ENCODE measurements at places on chromosomes 2 and 18.

DNA sequence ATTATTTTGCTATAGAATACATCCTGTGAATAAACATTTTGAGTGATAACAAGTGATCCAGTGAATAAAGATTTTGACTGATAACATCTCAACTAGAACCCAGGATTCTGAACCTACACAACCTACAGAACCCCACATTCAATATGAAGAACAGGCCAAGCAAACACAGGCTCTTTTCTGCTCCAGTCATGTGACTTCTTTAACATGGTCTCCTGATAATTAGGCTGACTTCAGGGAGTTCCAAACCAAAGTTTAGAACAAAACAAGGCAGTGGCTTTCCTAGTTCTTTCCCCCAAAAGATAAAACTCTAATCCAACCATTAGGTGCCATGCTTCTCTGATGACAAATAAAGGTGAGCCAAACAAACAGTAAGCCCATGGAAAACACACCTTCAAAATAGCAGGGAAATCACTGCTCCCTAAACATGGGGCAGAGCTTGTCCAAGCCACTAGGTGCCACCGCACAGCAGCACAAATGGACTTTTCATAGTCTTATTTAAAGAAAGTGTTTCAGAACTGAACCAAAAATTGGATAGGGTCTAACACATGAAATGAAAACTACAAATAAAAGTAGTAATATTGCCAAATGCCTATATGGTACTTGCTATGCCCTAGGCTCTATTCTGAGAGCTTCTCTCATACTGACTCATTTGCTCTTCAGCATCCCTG lies 95.3 kb downstream of the EVA1A start:
- no peak for DNase-seq

GRCh38 chr2:30248791-30249190 lies 17.5 kb downstream of the LBH start:
- DNase-seq: no peak

GRCh38 chr2:75047189-75047991 lies 88.9 kb downstream of the POLE4 start:
- DNase-seq: no peak

DNA sequence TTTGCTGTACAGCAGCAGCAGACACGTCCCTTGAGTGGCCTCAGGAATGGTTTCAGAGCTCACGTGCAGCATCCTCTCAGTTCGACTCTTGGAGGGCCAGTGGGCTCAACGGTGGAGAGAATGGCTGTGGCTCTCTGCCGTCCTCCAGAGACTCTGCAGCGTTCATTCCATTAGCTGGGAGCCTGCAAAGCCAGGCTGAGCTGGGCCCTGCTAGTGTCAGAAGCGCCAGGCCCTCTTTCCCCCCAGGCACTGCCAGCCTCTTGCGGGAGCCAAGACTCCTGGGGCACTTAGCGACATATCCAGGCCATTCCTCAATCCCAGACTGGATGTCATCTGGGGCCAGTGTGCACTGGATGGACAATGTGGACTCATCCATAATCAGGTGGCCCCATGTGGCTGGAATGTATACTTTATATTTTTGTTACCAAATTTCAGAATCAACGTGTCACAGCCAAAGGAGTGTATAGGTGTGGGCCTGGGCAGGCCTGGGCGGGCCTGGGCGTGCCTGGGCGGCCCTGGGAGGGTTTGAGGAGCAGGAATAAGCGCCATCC lies 125.1 kb upstream of the EPAS1 start:
- no peak for DNase-seq

GRCh38 chr2:143284087-143284675 lies 155.0 kb downstream of the ARHGAP15 start:
- peak; percentile 55 for DNase-seq

- no peak for DNase-seq
Measured at GRCh38 chr18:75697493-75697892, 270.0 kb upstream of the SMIM21 start.

DNA sequence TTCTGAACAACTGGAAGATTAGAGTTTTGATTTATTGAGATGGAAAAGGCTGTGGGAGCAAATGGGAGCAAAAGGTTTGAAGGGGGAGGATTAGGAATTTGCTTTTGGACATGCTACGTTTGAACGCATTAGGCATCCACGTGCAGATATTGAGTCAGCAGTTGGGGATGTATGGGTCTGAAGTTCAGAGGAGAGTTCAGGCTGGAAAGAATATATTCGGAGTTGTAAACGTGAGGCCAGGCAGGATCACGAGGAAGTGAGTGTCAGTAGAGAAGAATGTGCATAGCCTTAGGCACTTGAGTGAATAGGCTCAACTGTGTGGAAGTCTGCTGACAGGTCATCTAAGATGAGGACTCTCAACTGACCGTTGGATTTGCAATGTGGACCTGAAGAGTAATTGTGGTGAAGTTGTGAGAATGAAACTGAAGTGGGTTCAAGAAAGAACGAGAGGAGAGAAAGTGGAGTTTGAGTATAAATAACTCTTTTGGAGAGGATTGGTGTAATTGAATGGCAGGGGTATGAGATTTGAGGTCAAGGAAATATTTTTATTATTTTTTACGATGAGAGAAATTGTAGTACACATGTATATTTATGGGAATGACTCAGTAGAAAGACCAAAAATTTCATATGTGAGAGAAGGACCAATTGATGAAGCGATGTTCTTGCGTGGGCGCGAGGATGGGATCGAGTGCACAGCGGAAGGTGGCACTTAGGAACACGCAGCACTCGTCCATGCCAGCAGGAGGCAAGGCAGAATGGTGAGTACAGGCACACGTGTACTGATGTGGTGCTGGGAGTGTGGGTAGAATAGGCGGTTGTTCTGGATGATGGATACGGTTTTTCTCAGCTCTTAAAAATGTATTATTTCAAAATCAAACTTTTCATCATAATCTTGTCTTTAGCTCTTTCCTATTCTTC lies 40.5 kb upstream of the POLE4 start:
- DNase-seq: no peak

GRCh38 chr2:200364142-200364541 lies 57.6 kb downstream of the SPATS2L start:
- no peak for DNase-seq

DNA sequence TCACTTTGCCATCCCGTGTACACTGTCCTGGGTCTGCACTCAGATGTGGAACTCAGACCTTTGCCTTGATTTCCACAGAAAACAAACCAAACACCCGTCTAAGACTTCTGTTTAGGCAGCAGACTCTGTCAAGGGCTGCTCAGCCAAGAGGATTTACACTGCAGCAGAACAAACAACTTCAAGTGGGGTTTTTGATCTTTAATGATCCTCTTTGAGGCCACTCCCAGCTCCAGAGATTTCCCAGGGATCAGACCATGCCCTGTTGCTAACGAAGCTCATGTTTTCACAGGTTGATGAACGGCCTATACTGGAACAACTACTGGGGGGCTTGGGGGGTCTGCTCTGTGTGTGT lies 52.5 kb upstream of the LGALSL start:
- DNase-seq: no peak

DNA sequence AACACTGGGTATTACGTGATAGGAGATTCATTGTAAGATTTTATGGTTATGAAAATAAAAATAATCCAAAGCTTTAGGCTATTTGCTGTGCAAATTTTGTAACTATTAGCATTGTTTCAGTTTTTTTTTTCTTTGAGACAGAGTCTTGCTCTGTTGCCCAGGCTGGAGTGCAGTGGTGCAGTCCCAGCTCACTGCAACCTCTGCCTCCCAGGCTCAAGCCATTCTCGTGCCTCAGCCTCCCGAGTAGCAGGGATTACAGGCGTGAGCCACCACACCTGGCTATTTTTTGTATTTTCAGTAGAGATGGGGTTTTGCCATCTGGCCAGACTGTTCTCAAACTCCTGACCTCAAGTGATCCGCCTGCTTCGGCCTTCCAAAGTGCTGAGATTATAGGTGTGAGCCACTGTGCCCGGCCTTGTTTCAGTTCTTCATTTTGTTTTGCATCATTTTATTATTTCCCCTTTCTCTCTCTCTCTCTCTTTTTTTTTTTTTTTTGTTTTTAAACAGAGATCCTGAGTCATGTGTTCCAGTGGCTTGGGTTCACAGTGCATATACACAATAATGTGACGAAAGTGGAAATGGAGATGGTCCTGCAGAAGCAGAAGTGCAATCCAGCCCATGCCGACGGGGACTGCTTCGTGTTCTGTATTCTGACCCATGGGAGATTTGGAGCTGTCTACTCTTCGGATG lies 25.8 kb downstream of the CASP10 start:
- DNase-seq: no peak

- no peak for DNase-seq
Measured at GRCh38 chr2:120480346-120480902, 134.5 kb downstream of the INHBB start.

DNA sequence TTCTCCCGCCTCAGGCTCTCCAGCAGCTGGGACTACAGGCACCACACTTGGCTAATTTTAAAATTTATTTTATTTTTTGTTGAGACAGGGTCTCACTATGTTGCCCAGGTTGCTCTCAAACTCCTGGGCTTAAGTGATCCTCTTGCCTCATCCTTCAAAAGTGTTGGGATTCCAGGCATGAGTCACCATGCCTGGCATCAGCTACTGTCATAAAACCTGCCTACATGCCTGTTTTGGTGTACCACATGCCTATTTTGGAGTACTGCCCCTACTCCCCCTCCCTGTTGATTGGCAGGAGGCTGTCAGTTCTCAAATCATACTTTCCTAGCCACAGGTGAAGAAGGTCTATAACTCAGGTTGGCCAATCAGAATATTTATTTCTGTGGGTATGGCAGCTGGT lies 64.0 kb downstream of the CHST9 start:
- DNase-seq: no peak

GRCh38 chr2:48480526-48480925 lies 49.4 kb upstream of the STON1 start:
- DNase-seq: no peak

- DNase-seq: no peak
Measured at GRCh38 chr2:143685421-143686078, 556.3 kb downstream of the ARHGAP15 start.

DNA sequence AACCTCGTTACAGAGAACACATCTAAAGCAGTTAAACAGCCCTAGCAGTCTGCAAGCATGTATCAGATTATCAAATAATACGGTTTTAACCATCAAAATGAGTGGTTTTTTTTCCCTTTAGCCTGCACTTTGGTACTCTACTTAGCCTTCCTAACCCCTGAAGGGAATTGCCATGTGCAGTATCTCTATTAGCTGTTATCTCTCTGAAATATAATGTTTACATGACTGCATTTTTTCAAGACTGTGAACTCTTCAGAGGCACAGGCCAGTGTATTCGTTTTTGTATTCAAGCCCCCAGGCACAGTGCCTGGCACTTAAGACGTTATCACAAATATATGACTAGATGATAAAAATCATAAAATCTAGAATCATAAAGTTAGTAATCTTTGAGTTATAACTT lies 509.5 kb downstream of the PARD3B start:
- no peak for DNase-seq

DNA sequence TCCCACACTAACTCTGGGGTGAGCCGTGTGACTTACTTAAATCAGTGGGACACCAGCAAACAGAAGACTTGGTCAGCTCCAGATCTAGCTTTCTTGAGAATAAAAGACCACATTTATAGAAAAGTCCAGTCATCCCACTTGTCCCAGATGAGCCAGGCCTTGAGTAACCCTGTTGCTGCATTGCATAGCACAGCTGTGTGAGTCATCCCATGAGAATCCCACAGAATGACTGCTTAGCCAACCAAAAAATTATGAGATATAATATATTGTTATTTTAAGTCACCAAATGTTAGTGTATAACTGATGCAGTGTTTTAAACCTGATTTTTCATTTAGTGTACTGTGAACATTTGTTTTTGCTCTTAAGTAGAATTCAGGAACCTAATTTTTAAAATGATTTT lies 94.2 kb upstream of the FSHR start:
- no peak for DNase-seq

DNA sequence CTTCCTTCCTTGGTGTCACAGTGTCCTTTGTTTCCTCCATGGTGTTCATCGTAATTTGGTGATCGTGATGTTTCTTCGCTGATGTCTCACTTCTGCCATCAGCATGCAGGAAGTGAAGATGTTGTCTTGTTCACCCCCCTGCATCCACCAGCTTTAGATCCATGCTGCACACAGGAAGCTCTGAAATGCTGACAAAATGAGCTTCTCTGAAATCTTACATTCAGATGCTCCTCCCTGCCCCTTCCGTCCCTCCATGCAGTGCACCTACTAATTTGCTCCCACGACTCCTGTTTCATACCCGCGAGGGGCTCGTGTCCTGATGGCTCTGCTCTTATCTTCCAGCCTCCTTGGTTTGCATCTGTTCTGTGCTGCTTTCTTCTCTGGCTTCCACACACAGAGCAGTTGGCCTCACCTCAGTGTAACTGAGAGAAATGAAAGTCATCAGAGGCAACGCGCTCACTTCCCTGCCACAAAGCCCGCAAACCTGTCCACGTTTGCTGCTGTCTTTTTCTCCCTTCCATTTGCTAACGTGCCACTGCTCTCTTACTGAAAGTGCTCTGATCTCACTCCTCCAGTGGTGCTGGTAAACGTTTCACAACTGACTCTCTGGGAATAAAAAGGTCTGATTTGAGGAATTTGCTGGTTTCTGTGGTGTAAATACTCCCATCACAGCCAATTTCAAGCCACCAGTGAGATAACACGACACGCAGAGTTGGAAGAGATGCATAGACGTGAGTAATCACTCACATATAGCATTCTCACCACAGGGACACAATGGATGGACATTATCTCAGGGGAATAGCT lies 41.0 kb upstream of the MGAT4A start:
- peak; percentile 92 for DNase-seq

GRCh38 chr2:224638301-224638823 lies 53.2 kb upstream of the CUL3 start:
- DNase-seq: no peak

DNA sequence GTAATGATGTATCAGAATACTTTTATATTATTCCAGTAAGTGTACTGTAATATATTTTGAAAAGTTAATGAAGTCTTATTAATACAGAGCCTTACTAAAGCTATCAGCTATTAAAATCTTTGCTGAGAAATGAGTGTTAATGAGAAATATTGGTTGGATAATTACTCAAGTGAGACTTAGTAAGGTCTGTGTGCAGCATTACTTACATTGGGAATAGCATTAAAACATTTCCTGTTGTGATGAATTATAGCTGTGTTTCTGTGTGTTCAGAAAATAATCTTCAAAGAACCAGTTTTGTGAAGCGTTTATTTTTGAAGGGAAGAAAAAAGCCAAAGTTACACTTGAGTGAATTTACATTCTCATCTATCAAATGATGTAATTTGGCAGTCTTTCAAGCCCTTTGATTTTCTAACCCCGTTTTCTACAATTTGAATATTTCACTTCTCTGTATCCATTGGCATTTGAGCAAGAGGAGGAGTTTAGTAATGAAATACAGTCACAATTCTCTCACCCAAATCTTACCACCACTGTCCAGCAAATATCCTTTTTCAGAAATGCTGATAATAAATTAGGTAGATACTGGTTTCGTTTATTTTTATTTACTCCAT lies 123.5 kb upstream of the BOD1L2 start:
- no peak for DNase-seq

DNA sequence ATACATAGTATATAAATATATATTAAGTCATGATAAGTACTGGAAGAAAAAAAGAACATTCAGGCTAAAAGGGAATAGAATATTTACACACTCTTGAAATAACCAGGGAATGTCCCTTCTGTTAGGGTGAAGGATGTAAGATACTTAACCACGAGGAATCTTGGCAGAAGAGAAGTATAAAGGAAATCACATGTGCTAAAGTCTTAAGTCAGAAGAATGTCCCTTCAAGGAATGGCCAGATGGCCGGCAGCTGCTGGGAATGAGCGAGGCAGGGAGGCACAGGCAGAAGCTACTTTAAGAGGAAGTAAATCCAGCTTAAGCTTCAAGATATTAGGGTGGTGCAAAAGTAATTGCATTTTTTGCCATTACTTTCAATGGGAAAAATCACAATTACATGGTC lies 5.5 kb downstream of the CCDC102B start:
- no peak for DNase-seq

GRCh38 chr2:218980735-218981389 lies 4.1 kb downstream of the FEV start:
- DNase-seq: no peak

Data from CD4-positive, alpha-beta T cell (primary cell).